ENCODE measurements at places on chromosomes 16 and 17.

- no peak for DNase-seq
These were observed 4.4 kb upstream of the ERN1 start for GRCh38 chr17:64134216-64134970.

- no peak for DNase-seq
These were observed 488 bp downstream of the TMEM100 start for GRCh38 chr17:55722016-55722736.

DNA sequence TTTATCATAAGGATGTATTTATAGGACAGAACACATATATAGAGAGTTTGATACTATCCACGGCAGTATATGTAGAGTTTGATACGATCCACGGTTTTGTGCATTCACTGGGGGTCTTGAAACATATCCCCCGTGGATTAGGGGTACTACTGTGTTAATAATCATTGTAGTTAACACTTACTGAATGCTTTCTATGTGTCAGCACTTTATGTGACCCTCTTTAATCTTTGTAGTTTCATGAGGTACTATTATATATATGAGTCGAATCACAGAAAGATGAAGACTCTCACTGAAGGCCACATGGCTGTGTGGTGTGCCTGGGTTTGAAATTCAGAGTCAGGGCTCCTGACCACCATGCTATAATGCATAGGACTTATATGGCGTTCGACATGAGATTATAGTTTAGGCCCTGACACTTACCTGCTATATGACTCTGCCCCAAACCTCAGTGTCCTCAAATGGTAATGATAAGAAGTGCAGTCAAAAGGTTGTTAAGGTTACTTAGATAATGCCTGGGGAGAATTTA is 4.3 kb upstream of the HEATR6 start:
- DNase-seq, result no peak

GRCh38 chr17:49616601-49617131 is 41.0 kb downstream of the NXPH3 start:
- no peak for DNase-seq

GRCh38 chr16:86970279-86970678 is 346.9 kb downstream of the C16orf95 start:
- no peak for DNase-seq

DNA sequence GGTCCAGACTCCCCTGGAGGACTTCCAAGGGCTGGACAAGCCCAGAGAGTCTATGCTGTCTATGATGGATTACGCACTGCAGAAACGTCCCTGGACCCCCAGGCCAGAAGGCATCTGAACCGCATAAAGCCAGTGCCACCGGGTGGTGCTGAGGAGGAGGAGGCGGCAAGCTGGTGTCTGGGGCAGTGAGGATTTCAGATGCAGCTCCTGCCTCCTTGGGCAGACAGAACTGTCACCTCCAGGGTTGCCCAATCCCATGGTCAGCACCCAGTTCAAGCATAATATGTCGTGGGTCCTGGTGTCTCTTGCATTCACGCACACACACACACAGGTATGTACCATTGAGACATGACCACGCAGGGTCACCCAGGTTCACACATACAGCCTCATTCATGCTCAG is 25.6 kb downstream of the RAP1GAP2 start:
- DNase-seq, result no peak

DNA sequence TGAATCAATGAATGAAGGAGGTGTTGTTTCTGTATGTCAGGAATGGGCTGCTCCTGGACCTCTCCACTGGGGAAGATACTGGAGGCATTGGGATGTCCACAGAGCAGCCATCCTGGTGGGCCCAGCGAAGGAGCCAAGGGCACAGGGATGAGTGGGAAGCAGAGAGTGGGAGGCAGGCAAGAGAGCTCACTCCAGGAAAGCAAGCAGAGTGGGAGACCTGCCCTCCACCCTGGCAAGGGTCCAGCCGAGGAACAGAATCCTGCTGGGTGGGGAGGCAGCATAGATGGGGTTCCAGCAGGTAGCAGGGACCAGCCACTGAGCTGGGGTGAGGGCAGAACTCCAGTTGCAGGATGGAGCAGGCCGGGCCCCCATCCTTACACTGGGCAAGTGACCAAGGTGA is 71.9 kb upstream of the AMZ2 start:
- no peak for DNase-seq

DNA sequence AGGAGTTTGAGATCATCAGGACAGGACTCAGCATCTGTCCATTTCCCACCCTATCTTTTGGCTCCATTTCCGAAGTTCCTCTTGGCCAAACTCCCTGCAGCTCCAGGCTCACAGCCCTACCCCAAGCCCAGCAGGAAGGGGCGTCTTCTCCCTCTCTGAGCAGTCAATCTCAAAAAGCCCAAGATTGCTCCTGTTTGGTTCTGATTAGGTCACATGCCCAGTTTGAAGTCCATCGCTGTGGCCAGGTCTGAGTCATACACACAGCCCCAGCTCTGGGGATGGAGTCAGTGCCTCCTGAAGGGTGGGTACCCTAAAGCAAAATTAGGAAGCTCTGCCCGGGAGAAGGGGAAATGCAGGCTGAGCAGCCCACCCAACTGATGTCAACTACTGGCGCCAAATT is 23.9 kb downstream of the SNX20 start:
- no peak for DNase-seq

DNA sequence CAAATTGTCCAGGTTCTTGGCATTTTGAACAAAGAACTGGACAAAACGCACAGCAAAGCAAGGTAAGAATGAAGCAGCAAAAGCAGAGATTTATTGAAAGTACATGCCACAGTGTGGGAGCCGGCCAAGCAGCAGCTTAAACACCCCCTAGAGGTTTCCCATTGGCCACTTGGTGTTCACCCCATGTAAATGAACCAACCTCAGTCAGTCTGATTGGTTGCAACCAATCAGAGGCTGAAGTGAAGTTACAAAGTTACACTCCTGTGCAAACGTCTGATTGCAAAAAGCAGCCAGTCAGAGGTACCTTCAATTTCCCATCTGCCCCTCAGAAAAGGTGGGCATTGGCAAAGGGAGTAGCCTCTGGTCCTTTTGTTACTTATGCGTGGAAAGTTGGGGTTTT is 8.8 kb upstream of the ZNF263 start:
- no peak for DNase-seq

- DNase-seq, result no peak
These were observed 1621.6 kb downstream of the CDH8 start for GRCh38 chr16:60414613-60415012.
